ENCODE measurements at places on chromosomes 11 and 22.

DNA sequence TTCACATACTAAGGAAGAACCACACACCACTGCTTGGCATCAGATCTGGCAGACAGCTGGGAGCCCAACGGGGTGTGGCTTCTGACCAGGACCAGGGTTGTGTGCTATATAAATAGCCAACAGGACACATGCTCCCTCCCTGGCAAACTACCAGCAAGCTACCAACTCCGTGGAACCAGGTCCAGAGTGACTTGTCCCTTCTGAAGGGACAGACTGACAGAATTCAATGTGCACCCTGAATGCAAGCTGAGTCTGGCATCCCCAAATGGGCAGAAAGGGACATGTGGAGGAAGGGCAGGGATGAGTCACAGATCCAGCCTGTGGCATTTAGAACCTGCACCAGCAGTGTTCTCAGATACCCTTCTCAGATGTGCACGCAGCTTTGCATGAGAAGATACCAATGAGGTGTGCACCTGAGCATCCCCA is 92.9 kb downstream of the MICAL3 start:
- DNase-seq, result no peak

GRCh38 chr22:17832665-17833064 is 58.4 kb upstream of the BID start:
- DNase-seq, result no peak

DNA sequence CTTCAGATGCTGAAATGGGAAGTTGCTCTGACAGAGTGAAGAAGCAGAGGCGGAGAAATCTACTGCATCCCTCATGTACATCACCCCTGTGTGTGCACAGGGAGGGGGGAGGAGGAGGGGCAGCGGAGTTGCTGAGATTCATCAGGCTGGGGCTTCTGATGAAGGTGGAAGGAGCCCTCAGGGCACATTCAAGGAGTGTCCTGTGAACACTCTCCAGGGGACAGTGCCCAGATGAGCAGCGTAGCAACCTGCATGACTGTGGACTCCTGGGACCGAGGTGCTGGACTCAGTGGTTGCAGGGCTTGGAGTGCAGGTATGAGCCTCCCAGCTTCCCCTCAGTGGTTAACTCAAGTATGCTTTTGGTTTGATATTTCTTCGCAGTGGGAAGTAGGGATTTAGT is 257.8 kb upstream of the B3GAT1 start:
- DNase-seq, result no peak

- no peak for DNase-seq
Measured at GRCh38 chr11:3128356-3129180, 36.5 kb downstream of the OSBPL5 start.

- no peak for DNase-seq
Measured at GRCh38 chr11:101022256-101022655, 107.4 kb downstream of the PGR start.

DNA sequence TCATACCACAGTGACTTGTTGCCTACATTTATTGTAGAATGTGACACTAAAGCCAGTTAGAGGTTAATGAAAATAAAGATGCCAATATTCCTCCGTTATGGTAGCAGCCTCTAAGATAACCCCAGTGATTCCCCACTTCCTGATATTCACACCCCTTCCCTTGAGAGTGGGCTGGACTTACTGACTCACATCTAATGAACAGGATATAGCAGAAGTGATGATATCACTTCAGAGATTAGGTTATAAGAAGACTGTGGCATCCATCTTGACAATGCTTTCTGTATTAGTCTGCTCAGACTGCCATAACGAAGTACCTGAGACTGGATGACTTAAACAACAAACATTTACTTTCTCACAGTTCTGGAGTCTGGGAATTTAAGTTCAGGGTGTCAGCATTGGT is 149.6 kb upstream of the MTNR1B start:
- DNase-seq, result no peak
